ENCODE measurements at places on chromosomes 2 and 18.

DNA sequence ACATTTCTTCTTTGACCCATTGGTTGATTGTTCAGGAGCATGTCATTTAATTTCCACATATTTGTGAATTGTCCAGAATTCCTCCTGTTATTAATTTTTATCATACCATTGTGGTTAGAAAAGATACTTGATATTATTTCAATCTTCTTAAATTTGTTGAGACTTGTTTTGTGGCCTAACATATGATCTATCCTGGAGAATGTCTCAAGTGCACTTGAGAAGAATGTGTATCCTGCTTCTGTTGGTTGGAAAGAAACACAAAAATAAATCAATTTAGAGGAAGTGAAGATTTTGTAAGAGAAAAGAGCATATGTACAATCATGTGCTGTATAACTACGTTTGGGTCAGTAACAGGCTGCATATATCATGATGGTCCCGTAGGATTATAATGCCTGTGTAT lies 118.6 kb upstream of the CDC42EP3 start:
- no peak for DNase-seq

- no peak for DNase-seq
Measured at GRCh38 chr2:10550206-10551001, 102.3 kb upstream of the ODC1 start.

GRCh38 chr2:61218817-61219170 lies 56.8 kb downstream of the C2orf74 start:
- no peak for DNase-seq

- DNase-seq = no peak
Measured at GRCh38 chr18:9108911-9109310, 6.4 kb downstream of the NDUFV2 start.

GRCh38 chr2:104408266-104408665 lies 445.6 kb upstream of the POU3F3 start:
- DNase-seq = no peak

GRCh38 chr2:153476491-153476815 lies 2.1 kb downstream of the RPRM start:
- DNase-seq = no peak

- DNase-seq = no peak
Measured at GRCh38 chr2:137809252-137809651, 155.0 kb upstream of the HNMT start.

DNA sequence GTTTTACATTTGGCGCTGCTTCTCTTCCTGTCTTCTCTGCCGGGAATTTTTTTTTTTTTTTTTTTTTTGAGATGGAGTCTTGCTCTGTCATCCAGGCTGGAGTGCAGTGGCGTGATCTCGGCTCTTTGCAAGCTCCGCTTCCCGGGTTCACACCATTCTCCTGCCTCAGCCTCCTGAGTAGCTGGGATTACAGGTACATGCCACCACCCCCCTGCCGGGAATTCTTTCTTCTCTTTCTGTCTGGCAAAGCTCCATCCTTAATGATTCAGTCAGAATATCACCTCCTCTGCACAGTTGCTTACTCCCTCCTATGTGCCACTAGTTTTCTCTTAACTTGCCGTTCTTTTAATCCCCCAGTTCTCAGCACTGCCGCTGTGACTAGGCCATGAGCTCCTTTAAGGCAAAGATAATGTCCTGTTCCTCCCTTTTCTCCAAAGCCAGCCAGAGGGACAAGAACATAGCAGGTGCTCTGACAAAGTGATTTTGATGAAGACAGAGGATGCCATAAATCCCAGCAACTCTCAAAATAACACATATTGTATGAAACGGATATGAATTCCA lies 112.1 kb upstream of the LRATD1 start:
- no peak for DNase-seq

DNA sequence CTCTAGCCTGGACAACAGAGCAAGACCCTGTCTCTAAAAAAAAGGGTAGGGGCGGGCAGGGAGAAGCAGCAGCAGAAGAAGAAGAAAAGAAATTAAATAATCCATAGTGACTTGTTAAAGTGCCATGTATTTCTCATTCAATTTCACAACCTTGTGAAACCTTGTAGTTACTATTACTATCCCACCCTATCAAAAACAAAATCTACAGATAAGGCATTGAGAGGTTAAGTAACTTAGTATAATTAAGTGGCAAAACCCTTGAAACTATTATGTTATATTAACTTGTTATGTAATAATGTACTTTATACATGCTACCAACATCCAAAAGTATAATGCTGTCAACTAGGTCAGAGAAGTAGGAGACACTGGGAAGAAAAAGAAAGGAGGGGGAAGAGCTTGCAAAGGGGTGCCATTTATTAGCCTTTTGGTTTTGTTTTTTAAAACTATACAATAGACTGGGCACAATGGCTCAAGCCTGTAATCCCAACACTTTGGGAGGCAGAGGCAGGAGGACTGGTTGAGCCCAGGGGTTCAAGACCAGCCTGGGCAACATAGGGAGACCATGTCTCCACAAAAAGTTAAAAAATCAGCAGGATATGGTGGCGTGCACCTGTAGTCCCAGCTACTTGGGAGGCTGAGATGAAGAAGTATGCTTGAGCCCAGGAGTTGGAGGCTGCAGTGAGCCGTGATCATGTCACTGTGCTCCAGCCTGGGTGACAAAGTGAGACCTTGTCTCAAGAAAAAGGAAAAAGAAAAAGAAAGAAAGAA lies 11.3 kb downstream of the TLK1 start:
- DNase-seq = no peak

DNA sequence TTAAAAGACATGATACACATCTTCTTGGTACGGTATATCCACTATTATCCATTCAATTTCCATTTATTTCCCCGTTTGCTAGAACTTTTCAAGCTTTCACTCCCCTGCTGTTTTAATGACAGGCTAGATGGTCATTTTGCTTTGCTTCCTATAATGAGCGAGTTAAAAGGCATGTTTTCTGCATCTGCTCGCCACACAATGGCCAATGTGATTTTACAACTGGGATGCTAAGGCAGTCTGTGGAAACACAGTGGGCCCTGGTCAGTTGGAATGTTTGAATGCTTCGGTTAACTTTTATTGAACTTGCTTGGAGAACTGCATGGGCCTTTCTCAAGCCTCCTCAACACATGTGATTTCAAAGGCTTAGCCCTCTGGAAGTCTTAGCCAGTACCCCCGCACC lies 48.4 kb upstream of the TNP1 start:
- DNase-seq = no peak

GRCh38 chr18:3906116-3906750 lies 456.3 kb downstream of the TGIF1 start:
- DNase-seq = no peak

Measured in NCI-H1105 (cell line).